Naive thymus-derived CD4-positive, alpha-beta T cell (primary cell): ENCODE measurements at places on chromosomes 11 and 22. TPM values are rescaled to one million over a fixed set of nuclear protein-coding genes. Genes with fewer than 3 reads are reported as not detected.

- DNase-seq: no peak
These were observed 16.6 kb downstream of the PLEKHA7 start for GRCh38 chr11:16997624-16998023.

XKR3 gene
- total RNA-seq: not detected

B3GAT1 gene
- total RNA-seq: 0.77 and 0.94 TPM in 2 replicates

- DNase-seq: no peak
These were observed 19.4 kb upstream of the FBLN1 start for GRCh38 chr22:45483319-45483718.

GRCh38 chr11:26993965-26994457 lies at the start of gene FIBIN:
Gene FIBIN (plus strand): TSS chr11:26994112. CDS start chr11:26994527, 415 bp downstream.
- DNase-seq: no peak
